Stimulated activated CD4-positive, alpha-beta T cell treated with anti-CD3 and anti-CD28 coated beads, Interleukin-4, amount 100 ng/mL, for 24 hours (primary cell): ENCODE measurements at places on chromosomes 11 and 22.

- DNase-seq, result no peak
These were observed 261.2 kb upstream of the UBASH3B start for GRCh38 chr11:122394313-122394712.

DNA sequence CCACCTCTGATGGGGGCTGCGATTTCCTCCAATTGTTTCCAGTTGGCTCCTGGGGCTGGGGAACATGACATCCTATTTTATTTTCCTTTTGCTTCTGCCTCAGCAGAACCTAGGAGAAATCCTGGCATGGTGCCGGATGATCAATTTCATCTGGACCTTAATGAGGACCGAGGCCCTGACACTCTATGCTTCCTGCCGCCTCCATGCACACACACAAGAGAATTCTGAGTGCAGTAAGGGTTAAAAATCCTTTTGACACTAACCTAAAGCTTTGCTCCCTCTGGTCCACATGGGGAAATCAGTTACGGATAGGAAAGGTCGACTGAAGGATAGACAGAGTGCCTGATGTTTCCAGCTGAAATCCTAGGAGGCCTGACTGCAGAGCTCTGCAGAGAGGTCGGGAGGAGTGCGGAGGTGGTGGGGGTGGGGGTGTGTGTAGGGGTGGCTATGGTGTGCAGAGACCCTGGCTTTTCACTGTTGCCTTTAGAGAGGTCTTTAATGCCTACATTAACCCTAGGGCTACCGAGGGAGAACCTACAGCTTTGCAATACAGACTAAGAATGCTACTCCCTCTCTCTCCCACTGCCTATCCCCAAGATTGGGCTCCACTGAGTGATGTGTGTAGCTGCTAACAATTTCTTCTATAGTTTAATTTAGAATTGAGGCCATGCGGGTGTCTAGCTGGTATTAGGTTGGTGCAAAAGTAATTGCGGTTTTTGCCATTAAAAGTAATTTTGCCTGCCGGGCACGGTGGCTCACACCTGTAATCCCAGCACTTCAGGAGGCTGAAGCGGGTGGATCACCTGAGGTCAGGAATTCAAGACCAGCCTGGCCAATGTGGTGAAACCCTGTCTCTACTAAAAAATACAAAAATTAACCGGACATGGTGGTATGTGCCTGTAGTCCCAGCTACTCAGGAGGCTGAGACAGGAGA is 53.6 kb upstream of the INCENP start:
- DNase-seq, result no peak

- no peak for DNase-seq
These were observed 35.0 kb upstream of the LMO2 start for GRCh38 chr11:33926671-33927552.

DNA sequence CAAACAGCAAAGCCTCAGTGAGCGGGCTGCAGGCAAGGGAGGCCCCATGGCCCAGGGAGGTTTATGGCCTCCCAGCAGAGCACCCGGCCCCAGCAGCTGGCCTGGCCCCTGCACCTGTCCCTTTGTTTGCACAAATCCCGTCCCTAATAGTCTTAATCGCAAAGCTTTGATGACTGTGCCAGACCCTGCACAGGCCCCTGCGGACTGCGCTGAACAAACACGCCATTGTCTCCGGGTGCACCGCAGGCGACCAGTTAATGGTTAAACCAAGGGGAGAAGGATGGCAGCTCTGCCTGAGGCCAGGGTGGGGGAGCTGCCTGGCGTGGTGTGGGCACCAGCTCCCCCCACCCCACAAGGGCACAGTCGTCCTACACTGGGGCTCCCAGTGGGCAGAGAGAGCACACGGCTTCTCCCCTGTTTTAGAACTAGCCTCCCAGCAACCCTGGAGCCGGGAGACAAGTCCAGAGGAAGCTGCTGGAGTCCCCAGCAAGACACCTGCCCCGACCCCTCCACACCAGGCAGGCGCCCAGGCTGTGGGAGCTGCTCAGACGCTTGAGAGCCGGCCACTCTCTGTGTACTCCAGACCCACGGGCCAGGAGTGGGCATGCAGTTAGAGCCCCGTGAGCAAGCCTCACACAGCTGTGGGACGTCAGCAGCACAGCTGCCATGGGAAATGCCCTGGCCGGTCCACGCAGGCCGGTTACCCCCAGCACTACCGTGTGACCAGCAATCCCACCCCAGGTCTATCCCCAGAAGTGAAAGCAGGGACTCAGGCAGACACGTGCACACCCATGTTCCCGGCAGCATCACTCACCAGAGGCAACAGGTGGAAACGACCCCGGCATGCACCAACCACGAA is 39.7 kb upstream of the TH start:
- DNase-seq, result peak; percentile 2

DNA sequence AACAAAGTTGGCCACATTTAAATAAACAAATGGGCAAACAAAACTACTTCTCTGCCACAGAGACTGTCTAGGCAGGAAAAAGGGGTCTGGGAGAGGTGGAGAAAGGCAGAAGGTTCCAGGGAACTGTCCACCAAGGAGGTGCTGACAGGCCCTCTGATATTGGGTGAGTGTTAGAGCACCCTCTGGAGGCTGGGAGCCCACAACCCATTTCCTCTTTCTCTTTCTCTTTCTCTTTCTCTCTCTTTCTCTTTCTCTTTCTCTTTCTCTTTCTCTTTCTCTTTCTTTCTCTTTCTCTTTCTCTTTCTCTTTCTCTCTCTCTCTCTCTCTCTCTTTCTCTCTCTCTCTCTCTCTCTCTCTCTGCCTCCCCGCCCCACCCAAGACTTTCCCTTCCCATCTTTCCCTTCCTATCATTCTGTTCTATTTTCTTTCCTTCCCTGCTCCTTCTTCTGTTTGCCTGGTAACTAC is 912.8 kb downstream of the DLG2 start:
- peak; percentile 10 for DNase-seq

- no peak for DNase-seq
These were observed 22.9 kb upstream of the TLCD5 start for GRCh38 chr11:120302001-120302805.

- no peak for DNase-seq
These were observed 74.3 kb upstream of the ARHGAP42 start for GRCh38 chr11:100612766-100613165.

DNA sequence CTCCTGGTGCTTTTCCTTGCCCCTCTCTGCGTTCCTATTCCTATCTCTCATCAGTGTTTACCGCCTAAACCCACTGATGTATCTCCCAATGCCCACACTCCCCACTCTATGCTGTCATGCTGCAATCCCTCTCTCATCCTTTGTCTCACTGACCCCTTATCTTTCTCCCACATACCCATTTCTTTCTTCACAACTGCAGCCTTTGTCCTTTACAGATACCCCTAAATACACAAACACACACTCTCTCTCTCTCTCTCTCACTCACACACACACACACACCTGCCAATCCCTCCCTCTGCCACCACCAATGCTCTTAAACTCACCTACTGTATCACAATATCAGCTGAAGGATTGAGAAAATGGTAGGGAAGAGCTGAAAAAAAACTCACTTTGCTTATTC is 5.3 kb upstream of the OR52B2 start:
- DNase-seq, result no peak

DNA sequence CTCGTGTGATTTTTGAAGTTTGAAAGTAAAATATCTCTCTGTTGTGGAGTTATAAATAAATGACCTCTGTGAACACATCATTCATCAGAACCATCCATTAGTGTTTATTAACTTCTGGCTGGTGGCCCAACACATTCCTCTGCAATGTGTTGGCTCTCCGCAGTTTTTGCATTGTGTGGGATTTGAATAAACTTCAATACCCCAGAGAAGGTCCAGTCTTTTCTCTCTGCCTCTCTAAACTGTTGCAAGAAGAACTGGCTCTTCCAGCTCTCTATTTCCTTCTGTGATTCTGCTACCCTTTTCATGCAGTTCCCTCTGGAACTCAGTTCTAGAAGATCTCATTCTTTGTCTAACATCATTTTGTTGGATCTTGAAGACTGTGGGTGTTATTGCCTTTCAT is 125.0 kb upstream of the ARHGAP42 start:
- DNase-seq, result no peak

DNA sequence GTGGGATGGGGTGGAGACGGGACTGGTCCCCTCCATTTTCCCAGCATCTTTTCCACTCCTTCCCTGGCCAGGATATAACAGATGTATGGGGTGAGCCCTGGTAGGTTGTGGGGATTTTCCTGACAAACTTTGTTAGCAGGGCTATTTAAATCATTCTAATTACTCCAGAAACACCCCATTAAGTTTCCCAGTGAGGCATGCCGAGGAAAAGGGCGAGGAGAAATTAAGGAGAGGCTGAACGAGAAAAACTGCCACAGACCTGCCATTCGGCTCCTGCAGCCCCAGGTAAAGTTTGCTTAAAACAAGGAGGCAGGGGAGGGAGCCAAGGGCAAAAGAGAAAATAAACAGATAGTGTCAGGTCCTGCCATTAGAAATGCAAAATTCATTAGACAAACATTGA is 428.2 kb downstream of the BUD13 start:
- no peak for DNase-seq

GRCh38 chr11:848380-848931 is 5.8 kb downstream of the TSPAN4 start:
- peak; percentile 71 for DNase-seq

- DNase-seq, result no peak
These were observed 8.8 kb upstream of the CEP295 start for GRCh38 chr11:93652679-93653078.

GRCh38 chr22:28299753-28300152 is 379.9 kb downstream of the TTC28 start:
- DNase-seq, result no peak

DNA sequence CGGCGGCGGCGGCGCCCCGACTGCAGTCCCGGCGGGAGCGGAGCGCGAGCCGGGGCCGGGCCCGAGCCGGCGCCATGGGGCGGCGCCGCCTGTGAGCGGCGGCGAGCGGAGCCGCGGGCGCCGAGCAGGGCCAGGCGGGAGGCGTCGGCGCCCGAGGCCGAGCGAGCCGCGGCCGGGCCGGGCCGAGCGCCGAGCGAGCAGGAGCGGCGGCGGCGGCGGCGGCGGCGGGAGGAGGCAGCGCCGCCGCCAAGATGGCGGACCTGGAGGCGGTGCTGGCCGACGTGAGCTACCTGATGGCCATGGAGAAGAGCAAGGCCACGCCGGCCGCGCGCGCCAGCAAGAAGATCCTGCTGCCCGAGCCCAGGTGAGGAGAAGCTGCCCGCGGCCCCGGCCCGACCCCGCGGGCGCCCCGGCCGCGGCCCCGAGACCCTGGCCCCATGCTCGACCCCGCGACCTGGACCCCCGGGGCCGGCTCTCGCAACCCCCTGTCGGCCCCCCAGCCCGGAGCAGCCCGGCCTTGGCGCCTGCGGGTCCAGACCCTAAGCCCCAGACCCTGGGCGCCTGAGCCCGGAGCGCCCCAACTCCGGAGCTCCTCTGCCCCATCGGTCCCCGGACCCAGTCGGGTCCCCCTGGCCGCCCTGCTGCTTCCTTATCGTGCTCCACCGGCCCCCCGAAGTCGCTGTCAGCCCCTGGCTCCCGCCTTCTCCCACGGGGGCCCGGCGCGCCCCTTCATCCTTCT is at the start of gene GRK2:
TSS of gene GRK2 (plus strand) at position 25 of the 739 bp plus-strand sequence. CDS start at position 252, 227 bp downstream.
- no peak for DNase-seq

DNA sequence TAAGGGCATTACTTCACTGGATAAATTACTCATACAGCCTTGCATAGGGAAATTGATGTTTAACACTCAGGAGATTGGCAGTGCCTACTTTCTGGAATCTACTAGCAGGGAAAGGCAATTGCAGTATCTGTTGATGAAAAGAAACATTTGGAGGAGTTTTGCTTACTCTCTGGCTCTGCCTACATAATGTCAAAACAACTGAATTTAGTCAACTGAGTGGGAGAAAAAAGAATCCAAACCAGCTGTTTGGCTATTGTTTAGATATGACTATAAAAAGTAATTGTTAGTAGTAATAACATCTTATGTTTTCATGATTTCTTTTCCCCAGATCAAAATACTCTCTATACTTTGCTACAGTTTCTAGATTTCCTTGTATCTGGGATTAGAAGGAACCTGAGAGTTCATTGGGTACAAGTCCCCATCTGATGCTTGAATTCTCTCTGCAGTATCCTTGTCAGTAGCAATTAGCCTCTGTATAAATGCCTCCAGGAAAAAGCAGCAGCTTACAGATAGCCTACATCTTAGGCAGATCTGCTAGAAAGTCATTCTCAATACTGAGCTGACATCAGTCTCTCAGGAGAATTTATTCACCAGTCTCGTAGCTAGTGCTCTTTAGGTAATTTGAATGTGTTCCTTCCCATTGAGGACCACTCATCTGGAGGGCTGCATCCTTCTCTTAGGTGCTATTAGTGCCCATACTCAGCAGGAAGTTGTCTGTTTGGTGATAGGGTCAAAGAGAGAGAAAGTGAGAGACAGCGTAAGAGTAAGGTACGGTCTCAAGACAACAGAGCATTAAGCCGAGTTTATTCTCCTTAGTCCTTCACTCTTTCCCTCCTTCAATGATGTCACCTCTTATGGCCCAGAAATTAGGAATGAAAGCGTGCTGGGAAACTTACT is 185.9 kb upstream of the CCDC90B start:
- DNase-seq, result no peak

GRCh38 chr11:15910761-15911160 is 445.6 kb downstream of the SOX6 start:
- no peak for DNase-seq

GRCh38 chr22:47193606-47194329 is 431.3 kb downstream of the TBC1D22A start:
- no peak for DNase-seq

DNA sequence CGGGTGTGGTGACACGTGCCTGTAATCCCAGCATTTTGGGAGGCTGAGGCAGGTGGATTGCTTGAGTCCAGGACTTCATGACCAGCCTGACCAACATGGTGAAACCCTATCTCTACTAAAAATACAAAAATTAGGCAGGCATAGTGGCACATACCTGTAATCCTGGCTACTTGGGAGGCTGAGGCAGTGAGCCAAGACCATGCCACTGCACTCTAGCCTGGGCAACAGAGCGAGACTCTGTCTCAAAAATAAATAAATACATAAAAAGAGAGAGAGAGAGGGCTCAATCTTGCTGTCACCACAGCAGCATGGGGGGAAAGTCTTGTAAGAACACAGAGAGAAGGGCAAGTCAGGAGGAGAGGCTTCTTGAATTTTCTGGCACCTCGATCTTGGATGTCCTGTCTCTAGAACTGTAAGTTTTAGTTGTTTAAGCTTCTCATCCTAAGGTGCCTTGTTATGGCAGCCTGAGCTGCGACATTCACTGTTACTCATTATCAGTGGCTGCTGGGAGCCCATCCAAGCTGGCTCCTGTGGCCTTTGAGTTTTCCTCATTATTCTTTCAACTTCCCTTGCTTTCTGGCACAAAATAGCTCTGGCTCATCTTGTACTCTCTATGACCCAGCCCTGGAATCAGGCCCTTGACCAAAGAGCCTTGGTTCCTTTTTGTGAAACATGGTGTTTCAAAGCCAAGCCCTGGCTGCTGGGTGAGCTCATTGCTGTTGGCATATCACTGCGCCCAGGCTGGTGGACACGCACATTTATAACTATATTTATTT is 8.0 kb upstream of the PSMC3 start:
- no peak for DNase-seq

- DNase-seq, result no peak
These were observed 4.9 kb downstream of the MMP13 start for GRCh38 chr11:102950622-102951081.

GRCh38 chr22:44604991-44605390 is 97.0 kb upstream of the PRR5 start:
- no peak for DNase-seq

GRCh38 chr22:30188911-30189310 is 57.6 kb downstream of the LIF start:
- DNase-seq, result no peak

- no peak for DNase-seq
These were observed 5.8 kb downstream of the MB start for GRCh38 chr22:35611200-35611890.
